ENCODE measurements at places on chromosomes 1 and 21.

- DNase-seq: no peak
These were observed 22.5 kb downstream of the CHD5 start for GRCh38 chr1:6157528-6158174.

DNA sequence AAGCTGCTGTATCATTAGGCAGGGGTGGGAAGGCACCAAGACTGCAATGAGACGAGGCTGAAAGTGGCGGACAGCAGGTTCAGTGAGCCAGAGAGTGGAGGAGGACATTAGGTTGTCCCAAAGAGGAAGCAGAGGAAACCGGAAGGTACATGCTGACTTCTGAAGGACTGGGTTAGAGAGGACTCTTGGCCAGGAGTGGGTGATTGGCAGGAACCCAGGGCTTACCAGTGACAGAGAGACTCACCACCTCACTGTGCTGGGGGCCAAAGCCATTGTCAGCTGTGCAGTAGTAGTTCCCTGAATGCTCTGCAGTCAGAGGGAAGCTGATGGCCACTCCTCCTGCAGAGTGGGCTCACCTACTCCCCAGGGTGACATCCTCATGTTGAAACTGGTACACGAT lies 41.9 kb upstream of the FCRL4 start:
- DNase-seq: no peak

GRCh38 chr1:209095627-209096595 lies 487.6 kb upstream of the CAMK1G start:
- no peak for DNase-seq

GRCh38 chr21:32423320-32424190 lies 11.0 kb downstream of the EVA1C start:
- no peak for DNase-seq

DNA sequence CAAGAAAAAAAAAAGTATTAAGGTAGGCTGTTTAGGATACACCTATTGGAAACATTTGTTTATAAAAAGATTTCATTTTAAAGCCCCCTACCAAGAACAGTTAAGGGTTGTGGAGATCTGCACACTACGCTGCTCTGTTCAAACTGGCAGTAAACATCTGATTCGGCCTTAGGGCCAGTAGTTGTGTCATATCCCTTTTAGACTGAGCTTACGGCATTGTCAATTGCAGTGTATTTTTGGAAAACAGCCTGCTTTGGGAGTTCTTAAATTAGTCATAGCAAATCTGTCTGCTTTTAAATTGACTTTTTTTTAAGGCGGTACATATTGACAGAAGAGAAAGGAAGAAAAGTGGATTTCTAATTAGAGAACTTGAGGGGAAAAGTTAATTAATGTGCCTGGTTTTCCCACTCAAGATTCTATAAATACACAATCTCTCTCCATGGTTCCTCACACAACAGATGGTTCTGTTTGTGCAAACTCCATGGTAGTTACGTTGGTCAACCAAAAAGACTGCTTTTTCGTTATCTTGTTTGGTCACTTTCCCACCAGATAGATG lies 1.7 kb upstream of the ELK4 start:
- no peak for DNase-seq

DNA sequence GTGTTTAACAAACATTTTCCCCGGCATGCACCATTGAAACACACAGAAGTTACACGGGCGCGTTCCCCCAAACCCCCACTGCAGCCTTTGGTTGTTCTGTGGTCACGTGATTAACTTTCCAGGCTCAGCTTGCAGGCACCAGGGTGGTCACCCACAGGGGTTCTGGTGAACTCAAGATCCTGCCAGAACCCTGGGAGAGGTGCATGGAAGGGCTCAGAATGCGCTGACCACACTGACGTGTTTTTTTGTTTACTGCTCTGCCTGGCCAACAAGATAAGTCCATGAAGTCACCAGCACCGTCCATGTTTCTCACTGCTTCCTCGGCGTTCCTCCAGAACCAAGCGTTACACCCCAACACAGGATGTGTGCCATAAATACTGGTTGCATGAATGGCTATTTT lies 229.5 kb upstream of the VAMP3 start:
- DNase-seq: no peak

Measured in left renal pelvis (tissue), 4 donors.